Activated T-cell treated with anti-CD3 and anti-CD28 coated beads, Interleukin-2, amount 50 U/mL, for 24 hours (primary cell): ENCODE measurements at places on chromosomes 5 and 9.

DNA sequence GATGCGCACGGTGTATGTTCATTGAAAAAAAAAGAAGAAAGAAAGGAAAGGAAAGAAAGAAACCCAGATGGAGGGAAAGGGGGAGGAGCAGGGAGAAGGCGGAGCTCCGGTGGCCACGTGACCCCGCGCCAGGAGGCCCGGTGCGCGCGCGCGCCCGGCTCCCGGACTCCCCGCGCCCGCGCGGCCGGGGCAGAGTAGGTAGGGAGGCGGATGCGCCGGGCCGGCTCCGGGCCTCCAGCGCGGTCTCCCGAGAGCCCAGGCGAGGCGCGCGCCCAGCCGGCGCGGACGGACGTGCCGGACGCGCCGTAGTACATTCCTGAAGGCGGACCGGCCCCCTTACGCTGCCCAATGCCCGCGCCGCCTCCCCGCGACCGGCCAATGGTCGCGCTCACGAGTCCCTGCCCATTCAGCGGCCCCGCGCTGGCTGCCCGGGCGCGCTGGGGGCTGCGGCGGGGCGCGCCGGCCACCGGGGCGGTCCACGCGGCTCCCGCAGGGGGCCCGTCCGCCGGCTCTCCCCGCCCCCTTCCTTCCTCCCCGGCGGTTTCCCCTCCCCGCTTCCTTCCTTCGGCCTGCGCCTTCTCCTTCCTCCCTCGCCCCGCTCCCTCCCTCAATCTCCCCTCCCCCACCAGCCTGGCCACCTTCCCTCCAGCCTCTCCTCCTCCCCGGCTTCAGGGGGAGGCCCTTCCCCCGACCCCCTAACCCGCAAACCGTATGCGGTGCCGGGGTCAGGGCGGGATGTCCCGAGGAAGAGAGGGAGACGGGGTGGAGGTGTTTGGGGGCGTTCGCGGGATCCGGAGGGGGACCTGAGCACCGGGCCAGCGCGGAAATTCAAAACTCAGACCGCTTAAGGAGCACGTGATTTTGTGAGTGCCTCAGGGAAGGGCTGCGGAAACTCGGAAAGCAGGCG, 5.8 kb downstream of the PTCH1 start:
- peak overlapping the region; percentile 90 for H3K4me3 ChIP-seq
- peaks cover 21% of the 10 kb centered on the region for H3K27me3 ChIP-seq
- H3K27ac ChIP-seq = peak overlapping the region; percentile 95
- peaks cover 52% of the 10 kb centered on the region for H3K4me1 ChIP-seq
- H3K36me3 ChIP-seq = peaks cover 10% of the 10 kb centered on the region
- DNase-seq = peak; percentile 90

GRCh38 chr5:88769165-88769564, 113.8 kb downstream of the MEF2C start:
- no peak overlapping the region for H3K27ac ChIP-seq
- H3K27me3 ChIP-seq = peaks cover 20% of the 10 kb centered on the region
- no peak for DNase-seq
- no peak overlapping the region for H3K4me3 ChIP-seq
- H3K36me3 ChIP-seq = no peaks in the 10 kb centered on the region
- H3K4me1 ChIP-seq = no peaks in the 10 kb centered on the region

DNA sequence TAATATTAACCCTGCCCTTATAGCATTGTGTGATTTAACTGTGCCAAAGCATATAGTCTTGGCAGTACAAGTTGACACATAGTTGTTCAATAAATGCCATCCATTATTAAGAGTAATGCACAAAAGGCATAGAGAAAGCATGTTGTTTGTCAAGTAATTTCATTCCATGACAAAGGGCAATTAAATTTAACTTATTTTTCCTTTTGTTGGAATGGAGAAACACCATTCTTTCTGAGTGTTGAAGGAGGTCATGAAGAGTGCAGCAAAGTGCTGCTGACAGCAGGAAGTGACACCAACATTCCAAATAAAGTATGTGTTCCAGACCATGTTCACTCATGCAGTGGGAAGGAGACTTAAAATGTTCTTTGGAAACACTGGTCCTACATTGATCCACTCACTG, 29.1 kb downstream of the ANKDD1B start:
- H3K4me3 ChIP-seq = no peak overlapping the region
- no peak for DNase-seq
- H3K4me1 ChIP-seq = no peaks in the 10 kb centered on the region
- peaks cover 8% of the 10 kb centered on the region for H3K27me3 ChIP-seq

DNA sequence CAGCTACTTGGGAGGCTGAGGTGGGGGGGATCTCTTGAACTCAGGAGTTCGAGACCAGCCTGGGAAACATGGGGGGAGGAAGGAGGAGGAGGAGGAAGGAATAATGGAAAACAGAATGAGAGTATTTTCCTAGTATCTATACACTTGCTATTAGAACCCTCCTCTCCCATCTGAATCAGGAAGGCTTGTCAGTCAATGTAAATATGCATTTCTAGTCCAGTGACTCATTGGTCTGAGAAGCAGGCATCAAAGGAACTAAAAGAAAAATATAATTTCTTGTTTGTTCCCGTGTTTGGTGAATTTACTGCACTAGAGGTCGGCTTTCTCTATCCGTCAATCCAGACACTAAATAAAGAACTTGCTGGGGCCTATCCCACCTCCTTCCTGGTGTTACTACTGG, 88.6 kb downstream of the AGTPBP1 start:
- peaks cover 70% of the 10 kb centered on the region for H3K36me3 ChIP-seq
- H3K27me3 ChIP-seq = no peaks in the 10 kb centered on the region
- H3K4me1 ChIP-seq = no peaks in the 10 kb centered on the region
- no peak for DNase-seq
- no peak overlapping the region for H3K4me3 ChIP-seq

DNA sequence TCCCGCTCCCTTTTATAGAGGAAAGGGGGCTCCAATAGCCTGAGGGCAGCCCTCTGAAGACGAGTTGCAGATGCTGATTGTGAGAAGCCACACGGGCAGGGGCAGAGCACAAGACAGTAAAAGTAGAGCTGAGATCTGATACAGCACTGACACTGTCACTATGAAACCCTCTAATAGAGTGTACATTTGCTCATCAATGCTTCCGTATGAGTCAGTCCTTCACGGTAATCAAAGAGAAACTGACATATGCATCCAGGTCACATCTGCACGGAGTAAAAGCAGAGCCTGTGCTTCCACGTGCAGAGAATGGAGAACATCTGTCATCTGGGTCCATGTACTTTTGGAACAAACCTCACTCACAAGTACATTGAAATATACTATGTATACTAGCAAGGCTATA, 60.6 kb upstream of the TMEM215 start:
- no peaks in the 10 kb centered on the region for H3K36me3 ChIP-seq
- no peak overlapping the region for H3K4me3 ChIP-seq
- no peak for DNase-seq
- no peaks in the 10 kb centered on the region for H3K4me1 ChIP-seq
